ENCODE measurements at places on chromosomes 3 and 15. TPM values are rescaled to one million over a fixed set of nuclear protein-coding genes. Genes with fewer than 3 reads are reported as not detected.
A peak's percentile ranks its signal among the peaks of the same experiment; 100 is the strongest.

Gene PLA2G4D
- not detected for total RNA-seq

Gene EPHA3
- total RNA-seq, result not detected

Gene SCN11A
- total RNA-seq, result 0.05 TPM

Gene TCF12
- 85.7 TPM for total RNA-seq

Gene CDAN1
- total RNA-seq, result 24.0 TPM

Gene PPM1M
- total RNA-seq, result 59.5 TPM

Gene UBA5
- total RNA-seq, result 81.1 TPM

Gene BMF
- 16.5 TPM for total RNA-seq

Gene ATG7
- total RNA-seq, result 38.6 TPM

- no peak for DNase-seq
Observed at GRCh38 chr3:81936817-81937216, 175.4 kb upstream of the GBE1 start.

DNA sequence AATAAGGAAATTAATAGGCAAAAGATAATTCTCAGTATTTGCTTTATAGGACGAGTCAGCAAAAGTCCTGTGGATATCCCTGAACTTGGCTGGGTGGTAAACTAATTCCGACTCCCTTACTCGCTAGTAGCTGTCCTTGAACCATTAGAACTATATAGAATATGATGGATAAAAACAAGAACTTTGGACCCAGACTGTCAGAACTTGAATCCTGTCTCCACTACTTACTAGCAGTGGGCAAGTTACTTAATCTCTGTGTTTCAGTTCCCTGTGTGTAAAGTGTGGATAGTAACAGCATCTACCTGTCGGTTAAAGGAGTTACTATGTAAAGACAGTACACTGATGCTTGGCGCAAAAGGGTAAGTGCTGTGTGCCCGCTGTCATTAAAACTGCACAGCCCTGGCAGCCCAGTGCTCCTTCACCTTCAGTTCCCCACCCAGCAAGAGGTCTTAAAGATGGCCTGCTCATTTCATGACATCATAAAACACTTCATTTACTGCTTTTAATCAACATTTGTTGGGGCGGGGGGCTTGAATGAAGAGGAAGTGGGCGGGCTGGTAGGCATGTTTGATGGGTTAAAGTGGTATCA is 7.3 kb downstream of the TPM1 start:
- no peak for DNase-seq

DNA sequence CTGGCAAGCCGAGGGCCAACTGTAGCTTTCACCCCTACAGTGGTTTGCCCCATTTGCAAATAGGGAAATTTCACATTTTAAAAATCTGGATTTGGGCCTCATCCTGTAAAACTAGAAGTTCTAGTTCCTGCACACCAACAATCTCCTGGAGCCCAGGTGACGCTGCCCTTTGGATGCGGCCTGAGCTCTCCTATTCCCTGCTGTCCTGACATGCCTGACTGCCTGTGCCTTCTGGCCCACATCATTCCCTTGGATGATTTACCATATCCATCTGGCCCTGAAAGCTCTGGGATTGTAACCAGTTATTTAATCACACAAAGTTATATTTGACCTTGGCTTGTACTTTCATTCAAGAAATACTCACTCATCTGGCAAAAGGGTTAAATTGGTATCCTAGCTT is 272.3 kb downstream of the ARRDC4 start:
- no peak for DNase-seq

GRCh38 chr15:31477301-31477700 is 150.7 kb downstream of the KLF13 start:
- no peak for DNase-seq

DNA sequence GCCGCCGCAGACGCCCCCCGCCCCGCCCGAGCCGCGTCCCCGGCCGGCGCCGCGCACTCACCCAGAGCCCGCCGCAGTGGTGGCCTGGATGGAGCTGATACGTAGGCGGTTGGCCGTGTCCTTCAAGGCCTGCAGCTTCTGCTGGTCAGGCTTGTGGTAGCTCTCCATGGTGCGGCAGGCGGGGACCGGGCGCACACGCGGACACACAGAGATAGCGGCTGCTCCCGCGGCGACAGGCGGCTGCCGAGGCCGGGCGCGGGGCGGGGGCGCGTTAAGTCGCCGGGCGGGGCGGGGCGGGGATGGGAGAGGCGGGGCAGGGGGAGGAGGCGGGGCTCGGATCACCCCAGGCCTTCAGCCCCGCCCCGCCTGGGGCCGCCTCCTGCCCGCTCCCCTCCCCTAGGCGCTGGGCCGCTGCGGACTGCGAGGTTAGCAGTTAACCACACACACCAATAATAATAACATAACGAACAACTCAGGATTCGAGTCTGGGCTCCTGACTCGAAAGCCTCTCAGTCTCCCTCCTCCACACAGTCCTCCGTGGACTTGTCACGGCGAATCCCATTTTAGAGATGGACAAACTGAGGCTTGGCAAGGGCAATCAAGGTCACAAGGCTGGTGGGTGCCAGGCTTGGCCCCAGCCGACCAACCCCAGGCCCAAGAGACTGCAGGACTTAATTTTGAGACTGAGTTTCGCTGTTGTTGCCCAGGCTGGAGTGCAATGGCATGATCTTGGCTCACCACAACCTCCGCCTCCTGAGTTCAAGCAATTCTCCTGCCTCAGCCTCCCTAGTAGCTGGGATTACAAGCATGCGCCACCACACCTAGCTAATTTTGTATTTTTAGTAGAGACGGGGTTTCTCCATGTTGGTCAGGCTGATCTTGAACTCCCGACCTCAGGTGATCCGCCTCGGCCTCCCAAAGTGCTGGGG is at the start of gene TKT:
Gene TKT (minus strand): TSS at position 248 of the 929 bp plus-strand sequence. CDS start 80 bp downstream, at position 168.
- peak; percentile 79 for DNase-seq

- no peak for DNase-seq
Observed at GRCh38 chr15:62896380-62896866, 146.1 kb upstream of the TPM1 start.

- no peak for DNase-seq
Observed at GRCh38 chr3:38343797-38344594, 2.6 kb upstream of the XYLB start.

GRCh38 chr3:11363715-11364114 is 91.5 kb downstream of the ATG7 start:
- DNase-seq, result no peak

DNA sequence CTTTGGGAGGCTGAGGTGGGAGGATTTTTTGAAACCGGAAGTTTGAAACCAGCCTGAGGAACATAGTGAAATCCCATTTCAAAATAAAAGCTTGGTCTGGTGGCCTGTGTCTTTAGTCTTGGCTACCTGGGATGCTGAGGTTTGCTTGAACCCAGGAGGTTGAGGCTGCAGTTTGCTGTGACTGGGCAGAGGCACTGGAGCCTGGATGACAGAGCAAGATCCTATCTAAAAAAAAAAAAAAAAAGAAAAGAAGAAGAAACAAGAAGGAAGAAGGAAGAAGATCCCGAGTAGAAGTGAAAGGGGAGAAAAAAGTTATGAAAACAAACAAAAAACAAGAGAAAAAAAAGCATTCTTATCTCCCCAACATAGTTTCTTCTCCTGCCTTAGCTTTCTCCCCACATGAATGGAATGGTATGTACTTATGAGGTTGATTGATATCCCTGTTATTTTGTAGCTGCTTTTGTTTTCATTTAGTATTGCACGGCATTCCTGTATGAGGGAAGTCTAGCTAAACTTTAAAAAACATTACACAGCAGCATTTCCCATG is 42.4 kb downstream of the TMEM40 start:
- DNase-seq, result no peak

GRCh38 chr3:426072-426471 is 229.5 kb downstream of the CHL1 start:
- DNase-seq, result no peak

DNA sequence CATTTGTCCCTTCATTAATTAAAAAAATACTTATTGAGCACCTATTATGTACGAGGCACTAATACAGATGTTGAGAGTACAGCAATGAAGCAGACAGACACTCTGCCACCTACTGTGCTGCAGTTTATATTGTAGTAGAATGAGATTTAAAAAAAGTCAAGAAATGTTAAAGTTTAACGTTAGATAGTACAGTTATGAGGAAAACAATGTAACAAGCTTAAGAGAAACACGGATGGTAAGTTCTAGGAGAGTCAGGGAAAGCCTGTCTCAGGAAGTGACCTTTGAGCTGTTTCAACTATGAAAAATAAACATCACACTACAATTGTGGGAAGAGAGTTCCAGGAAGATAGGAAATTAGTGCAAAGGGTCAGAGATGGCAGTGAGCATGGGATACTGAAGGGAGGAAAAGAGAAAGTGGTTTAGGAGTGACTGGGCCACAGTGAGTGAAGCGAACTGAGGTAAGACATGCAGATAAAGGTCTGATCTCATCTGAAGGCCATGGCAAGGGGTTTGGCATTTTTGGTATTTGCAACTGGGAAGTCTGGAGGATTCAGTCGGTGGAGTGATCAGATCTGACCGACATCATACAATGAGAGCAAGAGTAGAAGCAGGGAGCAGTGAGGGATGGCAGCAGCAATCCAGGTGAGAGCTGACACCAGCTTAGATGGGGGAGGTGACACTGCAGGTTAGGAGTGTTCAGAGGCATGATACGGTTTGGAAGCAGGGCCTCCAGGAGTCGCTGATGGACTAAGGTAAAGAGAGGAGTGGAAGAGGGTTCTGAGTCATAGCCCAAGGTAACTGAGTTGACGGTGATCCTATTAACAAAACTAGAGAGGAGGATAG is 28.5 kb downstream of the PLSCR4 start:
- DNase-seq, result no peak

DNA sequence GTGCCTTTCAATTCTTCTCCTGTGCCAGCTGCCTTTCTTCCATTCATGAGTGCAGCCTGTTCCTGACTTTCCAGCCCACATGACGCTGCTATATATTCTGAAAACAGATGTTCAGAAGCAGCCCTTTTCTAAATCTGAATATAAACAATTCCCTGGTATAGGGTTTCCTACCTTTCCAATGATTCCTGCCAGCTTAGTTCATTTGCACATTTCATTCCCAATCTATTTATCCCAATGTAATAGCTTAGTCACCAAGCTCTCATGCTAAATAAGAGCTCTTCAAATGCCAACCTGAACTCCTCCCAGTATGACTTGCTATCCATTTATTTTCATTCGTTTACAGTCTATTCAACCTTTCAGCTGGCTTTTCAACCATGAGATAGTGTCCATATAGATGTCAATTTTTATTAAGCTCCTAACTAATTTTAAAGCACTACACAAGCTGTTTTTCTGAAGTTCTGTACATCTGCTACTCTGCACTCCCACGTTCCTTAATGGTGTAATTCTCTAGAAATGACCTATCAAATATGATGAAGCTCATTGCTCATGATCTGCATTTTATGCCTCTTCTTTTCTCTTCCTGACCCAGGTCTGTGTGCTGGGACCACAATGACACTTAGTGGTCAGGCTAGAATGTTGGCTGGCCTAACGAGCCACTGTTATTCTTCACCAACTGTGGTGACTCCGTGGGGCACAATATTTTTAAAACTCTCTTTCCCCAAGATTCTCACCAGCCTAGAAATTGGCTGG is 605.0 kb upstream of the TBL1XR1 start:
- no peak for DNase-seq

DNA sequence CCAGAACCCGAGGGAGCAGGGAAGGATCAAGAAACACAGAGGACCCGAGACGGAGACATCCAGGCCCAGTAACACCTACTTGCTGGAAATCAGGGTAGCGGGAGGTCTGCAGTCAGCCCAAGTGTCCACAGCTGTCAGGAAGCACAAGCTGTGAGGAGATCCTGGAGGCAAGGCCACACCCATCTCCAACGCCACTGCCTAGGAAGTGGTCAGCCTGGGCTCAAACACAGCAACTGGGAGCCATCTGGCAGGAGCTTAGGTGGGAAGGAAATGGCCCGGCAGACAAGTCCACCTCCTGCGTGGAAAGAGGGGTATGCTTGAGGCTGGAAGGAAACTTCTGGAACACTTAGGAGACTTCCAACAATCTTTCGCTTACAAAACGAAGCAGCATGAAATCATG is 407.1 kb downstream of the VPS13C start:
- DNase-seq, result no peak

GRCh38 chr15:45287390-45287956 is 35.4 kb downstream of the SLC28A2 start:
- no peak for DNase-seq

- no peak for DNase-seq
Observed at GRCh38 chr3:99686955-99687612, 48.7 kb downstream of the COL8A1 start.

DNA sequence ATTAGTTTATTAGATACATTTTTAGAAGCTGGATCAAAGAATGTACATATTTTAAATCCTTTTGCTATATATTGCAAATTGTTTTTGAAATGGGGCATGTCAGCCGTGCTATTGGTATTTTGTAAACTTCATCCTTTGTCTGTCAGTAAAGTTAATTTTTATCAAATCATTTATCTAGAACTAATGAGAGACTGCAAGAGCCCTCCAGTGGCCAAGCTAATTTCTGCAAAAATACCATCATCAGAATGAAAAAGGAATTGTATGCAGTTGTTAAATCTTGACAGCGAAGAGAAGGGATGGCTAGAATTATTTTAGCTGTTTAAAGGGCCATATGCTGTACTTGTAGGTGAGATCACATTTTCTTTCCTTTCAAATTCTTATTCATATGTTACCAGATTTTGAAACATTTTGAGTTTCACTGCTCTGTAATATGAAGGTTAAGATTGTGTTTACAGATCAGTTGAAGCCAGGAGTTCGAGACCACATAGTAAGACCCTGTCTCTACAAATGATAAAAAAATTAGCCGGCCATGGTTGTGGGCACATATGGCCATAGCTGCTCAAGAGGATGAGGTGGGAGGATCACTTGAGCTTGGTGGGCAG is 8.1 kb upstream of the CLDN11 start:
- DNase-seq, result no peak

DNA sequence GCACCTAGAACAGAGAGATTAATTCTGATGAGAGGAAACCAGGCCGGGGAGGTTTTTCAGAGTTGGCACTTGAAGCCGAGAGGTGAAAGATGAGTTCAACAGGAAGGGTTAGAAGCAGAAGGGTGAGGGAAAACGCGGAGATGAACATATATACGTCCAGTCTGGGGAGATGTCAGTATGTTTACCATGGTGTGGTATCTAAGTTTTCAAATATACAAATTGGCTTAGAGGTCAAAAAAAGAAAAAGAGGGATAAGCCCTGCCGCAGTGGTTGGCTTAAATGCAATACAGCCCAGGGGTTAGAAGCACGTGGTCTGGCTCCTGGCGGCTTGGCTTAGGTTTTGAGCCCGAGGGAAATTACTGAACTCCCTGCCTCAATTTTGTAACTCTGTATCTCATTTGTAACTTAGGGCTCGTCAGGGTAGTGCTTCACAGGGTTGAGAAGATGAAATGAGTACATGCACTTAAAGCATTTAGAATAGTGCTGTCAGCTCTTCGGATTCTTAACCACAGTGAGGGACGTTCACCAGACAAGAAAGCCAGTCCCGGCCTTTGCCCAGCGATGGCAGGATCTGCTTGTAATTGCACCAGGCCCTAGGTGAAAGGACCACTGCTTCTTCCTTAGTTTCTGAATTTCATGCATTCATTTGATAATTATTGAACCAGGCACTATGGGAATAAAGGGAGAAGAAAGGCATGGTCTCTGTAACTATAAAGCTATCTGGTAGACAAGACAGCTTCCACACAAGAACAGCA is 6.4 kb downstream of the HES1 start:
- no peak for DNase-seq
